ENCODE measurements at places on chromosomes 5 and 9.
A peak's percentile ranks its signal among the peaks of the same experiment; 100 is the strongest.

- peak; percentile 92 for DNase-seq
Measured at GRCh38 chr5:72847989-72848473, 31.6 kb downstream of the TNPO1 start.

DNA sequence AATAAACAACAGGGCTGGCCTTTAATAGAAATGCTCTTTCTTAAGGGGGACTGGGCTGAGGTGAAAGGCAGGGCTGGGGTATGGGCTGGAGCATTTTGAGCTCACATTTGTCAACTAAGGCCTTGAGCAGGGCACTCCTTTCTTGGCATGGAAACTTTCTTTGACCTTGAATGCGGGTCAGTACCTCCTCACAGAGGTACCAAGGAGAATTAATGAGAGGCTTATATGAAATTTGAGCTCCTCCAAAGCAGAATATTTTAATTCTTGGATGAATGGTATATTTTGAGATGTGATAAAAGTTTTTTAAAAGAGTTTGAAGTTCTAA is 3.1 kb downstream of the CYSTM1 start:
- no peak for DNase-seq

DNA sequence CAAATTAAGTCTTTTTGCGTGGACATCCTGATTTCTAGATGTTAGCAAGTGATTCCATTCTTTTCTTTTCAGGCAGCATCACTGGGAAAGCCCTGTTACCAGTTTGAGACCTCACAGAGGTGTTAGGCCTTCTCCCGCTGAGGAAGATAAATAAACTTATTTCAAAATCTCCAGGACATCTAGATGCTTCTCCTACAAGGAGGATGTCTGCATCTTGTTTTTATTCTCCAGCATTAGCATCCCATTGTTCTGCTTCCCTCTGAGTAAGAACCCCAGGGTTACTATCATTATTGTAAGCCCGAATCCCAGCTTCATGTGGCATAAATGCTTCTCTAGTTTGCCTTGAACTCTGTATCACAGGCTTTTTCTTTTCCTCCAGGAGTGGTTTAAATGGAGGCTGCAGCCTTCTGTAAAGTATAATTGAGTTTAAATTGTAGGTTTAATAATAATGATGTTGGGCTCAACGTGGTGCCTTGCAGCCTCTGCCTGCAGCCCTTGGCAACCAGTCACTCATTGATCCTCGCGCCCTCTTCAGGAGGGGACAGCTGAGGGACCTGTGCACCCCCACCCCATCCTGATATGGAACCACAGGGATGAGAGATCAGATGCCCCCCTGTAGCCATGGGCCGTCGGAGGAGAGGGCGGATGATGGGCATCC is 114.9 kb downstream of the PDZD2 start:
- DNase-seq: no peak

GRCh38 chr5:14735944-14736343 is 71.4 kb downstream of the OTULIN start:
- no peak for DNase-seq

GRCh38 chr5:138946241-138946623 is 71.1 kb upstream of the LRRTM2 start:
- no peak for DNase-seq

GRCh38 chr9:633461-633860 is 208.0 kb upstream of the DMRT1 start:
- DNase-seq: no peak

DNA sequence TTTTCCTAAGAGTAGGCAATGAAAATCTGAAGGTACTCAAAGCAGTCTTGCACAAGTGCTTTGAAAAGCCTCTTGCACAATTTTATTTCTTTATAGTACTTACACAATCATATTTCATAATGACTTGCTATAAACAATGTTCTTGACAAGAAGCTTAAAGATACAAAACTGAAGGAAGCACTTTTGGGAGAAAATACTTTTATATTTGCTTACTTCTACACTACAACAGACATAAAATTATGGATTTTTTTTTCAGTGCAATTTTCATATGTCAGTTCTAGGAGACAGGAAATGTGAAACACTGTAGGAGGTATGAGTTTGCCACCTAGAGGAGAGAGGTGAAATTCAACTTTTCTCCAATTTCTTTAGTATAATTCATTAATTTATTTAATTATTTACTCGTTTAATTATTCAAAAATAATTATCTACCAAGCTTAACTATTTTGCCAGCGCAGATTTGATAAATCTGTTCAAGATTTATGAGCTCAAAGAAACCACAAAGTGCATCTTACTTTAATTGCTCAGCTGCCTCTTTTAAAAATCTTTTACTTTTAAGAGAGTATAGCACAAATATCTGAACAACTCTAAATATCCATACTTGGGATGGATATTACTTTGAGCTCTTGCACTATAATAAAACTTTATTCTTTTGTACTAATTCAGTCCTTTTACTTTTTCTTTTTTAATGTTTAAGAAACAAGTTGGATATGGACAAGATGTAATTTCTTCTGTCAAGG is 29.0 kb upstream of the CDKN2B start:
- no peak for DNase-seq

GRCh38 chr5:181173027-181173419 is 25.6 kb downstream of the OR2V2 start:
- DNase-seq: no peak

GRCh38 chr5:39919876-39920275 is 495.1 kb upstream of the DAB2 start:
- DNase-seq: no peak

DNA sequence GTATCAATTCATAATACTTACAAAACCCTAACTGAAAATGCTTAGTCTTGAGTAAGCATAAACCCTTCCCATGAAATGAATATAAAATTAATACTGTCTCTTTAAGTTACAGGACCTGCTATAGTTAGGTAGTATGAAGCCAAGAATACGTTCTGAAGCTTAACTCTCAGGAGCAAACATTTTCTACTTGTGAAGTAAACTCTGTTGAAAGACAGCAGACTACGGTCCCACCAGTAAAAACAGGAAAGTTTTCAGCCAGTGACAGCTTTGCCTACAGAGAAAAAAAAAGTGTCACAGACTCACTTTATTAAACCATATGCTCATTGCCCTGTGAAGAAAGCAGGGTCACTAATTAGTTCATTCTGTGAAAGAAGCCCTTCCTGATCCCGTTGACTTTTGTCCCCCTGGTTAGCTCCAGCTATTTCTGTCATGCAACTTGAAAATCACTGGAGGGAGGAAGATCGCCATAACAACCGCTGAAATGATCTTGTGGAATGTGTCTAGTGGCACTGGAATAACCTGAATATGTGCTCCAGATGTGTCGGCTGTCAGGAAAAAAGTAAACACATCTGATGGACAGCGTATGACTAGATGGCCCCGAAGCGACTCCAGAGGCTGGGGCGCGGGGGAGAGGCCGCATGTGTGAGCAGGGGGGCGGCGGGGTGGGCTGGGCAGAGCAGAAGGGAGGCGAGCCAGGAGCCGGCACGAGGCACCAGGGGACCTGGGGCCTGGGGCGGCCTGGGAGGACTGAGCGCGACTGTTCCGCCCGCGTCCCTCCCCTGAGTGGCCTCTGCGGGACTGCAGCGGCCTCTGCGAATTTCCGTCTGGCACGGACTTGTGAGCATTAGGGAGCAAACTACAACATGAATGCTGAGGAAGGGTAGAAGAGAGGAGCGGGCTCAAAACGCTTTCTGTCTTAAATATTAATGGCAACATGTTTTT is 41.9 kb downstream of the BNC2 start:
- no peak for DNase-seq

GRCh38 chr9:14687042-14687719 is 6.1 kb downstream of the ZDHHC21 start:
- no peak for DNase-seq

GRCh38 chr9:90099262-90099963 is 494.6 kb downstream of the GADD45G start:
- no peak for DNase-seq

- DNase-seq: no peak
Measured at GRCh38 chr5:19630876-19631275, 357.1 kb downstream of the CDH18 start.

- no peak for DNase-seq
Measured at GRCh38 chr5:57429513-57430120, 53.0 kb downstream of the ACTBL2 start.

DNA sequence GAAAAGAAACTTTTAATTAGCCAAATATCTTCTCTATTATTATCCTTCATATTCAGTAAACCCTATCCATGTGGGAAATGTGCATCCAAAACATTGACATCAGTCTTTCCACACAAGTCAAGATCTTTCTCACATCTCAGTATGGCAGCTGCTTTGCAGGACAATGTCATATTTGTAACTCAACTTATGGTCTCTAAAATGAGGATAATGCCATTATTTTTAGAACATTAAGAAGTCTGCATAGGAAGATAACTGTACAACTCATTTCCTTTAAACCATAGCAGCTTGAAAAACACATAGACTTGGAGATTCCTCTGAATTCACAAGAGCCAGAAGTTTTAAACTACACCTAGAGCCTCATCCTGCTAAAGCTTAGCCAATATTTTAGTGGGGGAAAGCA is 43.7 kb downstream of the MCTP1 start:
- DNase-seq: no peak

Data from vagina (tissue), 2 donors.